ENCODE measurements at places on chromosomes 13 and 19. TPM values are rescaled to one million over a fixed set of nuclear protein-coding genes. Genes with fewer than 3 reads are reported as not detected.

GRCh38 chr13:107266657-107267056 lies 698.7 kb upstream of the ARGLU1 start:
- H3K36me3 ChIP-seq, result no peaks in the 10 kb centered on the region
- no peaks in the 10 kb centered on the region for H3K27me3 ChIP-seq
- H3K4me1 ChIP-seq, result no peaks in the 10 kb centered on the region
- DNase-seq, result no peak
- H3K27ac ChIP-seq, result no peak overlapping the region
- H3K4me3 ChIP-seq, result no peak overlapping the region

GRCh38 chr13:95239283-95239682 lies 62.0 kb downstream of the ABCC4 start:
- H3K4me1 ChIP-seq, result peaks cover 15% of the 10 kb centered on the region
- H3K27ac ChIP-seq, result no peak overlapping the region
- no peak for DNase-seq

DNA sequence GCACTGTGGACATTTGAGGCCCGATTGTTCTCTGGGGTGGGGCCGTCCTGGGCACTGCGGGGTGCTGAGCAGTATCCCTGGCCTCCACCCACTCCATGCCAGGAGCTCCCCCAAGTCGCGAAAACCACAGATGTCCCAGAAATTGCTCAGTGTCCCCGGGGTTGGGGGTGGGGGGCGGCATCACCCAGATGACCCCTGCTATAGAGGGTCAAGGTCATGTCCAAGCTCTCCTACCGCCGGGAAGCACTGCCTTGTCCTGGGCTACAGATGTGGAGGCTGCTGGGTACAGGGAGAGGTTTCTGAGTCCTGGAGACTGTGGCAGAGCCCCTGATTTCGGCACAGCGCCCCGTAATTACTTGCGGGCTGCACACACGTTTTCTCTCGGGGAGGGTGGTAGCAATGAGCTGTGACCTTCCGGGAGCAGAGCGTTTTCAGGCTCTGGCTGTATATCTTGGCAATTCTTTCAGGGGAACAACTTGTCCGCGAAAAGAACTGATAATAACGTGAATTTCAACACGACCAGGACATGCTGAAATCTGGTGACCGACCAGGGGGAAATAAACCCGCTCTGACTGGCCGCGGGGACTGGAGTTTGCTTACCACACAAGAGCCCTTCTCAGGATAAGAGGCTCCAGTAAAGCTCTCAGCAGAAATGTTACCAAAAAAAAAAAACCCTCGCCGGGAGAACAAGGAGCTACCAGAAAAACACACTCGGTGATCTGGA lies 68.1 kb downstream of the GNG7 start:
- no peaks in the 10 kb centered on the region for H3K36me3 ChIP-seq
- peak overlapping the region; percentile 42 for H3K27ac ChIP-seq
- no peak overlapping the region for H3K4me3 ChIP-seq
- no peak for DNase-seq
- H3K27me3 ChIP-seq, result no peaks in the 10 kb centered on the region
- H3K4me1 ChIP-seq, result peaks cover 74% of the 10 kb centered on the region

DNA sequence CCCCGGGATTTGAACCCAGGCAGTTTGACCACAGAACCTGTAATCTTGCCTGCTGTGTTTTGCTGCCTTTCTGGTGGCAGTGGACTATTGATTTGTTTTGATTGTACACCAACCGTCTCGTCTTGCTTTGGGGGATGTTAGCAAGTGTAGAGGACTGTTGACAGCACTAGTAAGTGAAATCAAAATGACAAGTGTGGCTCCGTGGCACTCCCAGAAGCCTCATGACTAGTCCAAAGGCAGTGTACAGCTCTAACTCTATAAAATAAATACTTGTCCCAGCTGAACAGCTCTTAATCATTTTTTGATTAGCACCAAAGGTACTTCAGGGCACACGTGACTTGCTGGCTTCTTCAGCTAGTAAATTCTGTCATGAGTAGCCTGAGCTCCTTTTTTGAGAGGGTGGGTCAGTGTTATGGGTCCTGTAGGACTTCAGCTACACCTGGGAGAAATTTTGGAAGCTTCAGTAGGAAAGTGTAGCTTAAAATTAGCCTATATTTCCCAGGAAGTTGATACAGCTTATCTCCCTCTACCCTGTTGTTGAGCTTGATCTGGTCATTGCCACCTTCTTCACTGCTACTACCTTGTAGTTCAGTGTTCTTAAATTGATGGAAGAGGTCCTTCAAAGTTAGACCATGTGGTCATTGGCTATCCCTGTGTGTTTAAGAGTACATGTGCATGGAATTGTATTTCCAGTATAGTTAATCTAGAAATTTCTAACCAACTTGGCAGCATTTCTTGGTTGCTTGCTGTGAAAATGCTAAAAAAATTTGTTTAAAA lies 15.1 kb downstream of the TM9SF2 start:
- H3K4me1 ChIP-seq, result peaks cover 42% of the 10 kb centered on the region
- DNase-seq, result no peak
- H3K36me3 ChIP-seq, result peaks cover 5% of the 10 kb centered on the region
- H3K4me3 ChIP-seq, result no peak overlapping the region
- H3K27ac ChIP-seq, result peak overlapping the region; percentile 16

FLT3 gene
- not detected for polyA plus RNA-seq

DNA sequence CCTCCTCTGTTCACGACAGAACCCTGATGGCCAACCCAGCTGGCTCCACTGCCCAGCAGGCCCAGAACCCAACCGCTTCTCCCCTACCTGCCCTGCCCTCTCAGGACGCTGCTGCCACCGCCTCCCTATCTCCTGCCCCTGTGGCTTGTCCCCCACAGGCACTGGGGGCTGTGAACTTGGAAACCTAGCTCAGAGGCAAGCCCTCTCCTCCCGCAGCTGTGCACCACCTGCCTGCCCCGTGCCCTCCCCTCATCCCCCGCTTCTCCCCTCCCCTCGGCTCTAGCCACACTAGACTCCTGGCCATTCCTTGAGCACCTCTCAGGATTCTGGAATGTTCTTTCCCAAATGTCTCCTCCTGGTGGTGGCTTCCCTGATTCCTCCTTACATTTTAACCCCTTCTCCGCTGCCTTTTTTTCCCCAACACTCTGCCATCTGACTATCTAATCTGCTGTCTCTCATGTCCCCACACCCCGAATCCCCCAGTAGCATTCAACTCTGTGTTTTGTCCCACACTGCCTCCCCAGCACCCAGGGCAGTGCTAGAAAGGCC lies 6.7 kb downstream of the NANOS3 start:
- no peak for DNase-seq
- H3K27me3 ChIP-seq, result peaks cover 9% of the 10 kb centered on the region
- no peak overlapping the region for H3K27ac ChIP-seq
- no peak overlapping the region for H3K4me3 ChIP-seq
